ENCODE measurements at places on chromosomes 1 and 21.

- DNase-seq, result no peak
Observed at GRCh38 chr1:35847935-35848565, 35.0 kb upstream of the AGO1 start.

- DNase-seq, result peak; percentile 58
Observed at GRCh38 chr1:39183503-39184353, 20.8 kb upstream of the MACF1 start.

- DNase-seq, result no peak
Observed at GRCh38 chr1:107526524-107527198, 385.8 kb downstream of the NTNG1 start.

DNA sequence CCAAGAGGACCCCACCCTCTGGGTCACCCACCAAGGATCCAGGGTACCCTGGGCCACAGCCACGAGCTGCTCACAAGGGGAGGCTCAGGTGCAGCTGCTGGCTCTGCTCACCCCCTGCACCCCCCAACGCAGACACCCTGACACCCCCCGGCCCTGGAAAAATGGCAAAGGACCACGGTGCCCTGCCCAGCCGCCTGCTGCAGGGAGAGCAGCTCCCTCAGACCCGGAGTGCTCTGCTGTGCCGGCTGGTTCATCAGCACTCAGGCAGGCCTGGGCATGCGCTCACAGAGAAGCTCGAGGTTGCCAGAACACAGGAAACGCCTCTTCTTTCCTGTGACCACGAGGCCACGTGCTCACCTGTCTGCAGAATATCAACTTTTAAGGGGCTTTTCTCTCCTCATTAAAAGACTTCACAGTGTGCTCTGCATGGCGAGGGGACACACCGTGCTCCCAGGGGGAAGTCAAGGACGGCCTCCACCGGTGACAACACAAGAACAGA lies 4.3 kb upstream of the C1QTNF12 start:
- DNase-seq, result no peak

DNA sequence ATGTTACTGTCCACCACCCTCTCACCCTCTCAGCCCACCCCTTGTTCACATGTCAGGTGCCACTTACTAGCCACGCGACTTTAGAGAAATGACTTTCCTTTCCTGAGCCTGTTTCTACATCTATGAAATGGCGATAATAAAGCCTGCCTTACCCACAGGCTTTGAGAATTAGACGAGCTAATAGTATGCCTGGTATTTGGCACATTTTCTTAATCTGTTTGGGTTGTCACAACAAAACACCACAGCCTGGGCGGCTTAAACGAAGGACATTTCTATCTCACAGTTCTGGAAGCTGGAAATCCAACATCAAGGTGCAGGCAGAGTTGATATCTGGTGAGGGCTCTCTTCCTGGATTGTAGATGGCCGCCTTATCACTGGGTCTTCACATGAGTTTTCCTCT lies 273.9 kb upstream of the FMN2 start:
- no peak for DNase-seq

DNA sequence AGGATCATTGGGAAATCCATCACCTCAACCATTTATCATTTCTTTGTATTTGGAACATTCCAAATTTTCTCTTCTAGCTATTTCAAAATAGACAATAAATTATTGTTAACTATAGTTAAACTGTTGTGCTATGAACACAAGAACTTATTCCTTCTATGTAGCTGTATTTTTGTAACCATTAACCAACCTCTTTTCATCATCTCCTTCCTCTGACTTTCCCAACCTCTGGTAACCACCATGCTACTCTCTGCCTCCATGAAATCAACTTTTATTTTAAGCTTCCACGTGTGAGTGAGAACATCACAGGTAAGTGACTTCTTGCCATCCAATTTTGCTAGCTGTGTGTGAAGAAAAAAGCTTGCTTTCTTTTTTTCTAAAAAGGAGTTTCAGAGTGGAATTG lies 418 bp downstream of the IFI44L start:
- no peak for DNase-seq

GRCh38 chr1:182484067-182484466 lies 34.1 kb downstream of the RGSL1 start:
- no peak for DNase-seq

DNA sequence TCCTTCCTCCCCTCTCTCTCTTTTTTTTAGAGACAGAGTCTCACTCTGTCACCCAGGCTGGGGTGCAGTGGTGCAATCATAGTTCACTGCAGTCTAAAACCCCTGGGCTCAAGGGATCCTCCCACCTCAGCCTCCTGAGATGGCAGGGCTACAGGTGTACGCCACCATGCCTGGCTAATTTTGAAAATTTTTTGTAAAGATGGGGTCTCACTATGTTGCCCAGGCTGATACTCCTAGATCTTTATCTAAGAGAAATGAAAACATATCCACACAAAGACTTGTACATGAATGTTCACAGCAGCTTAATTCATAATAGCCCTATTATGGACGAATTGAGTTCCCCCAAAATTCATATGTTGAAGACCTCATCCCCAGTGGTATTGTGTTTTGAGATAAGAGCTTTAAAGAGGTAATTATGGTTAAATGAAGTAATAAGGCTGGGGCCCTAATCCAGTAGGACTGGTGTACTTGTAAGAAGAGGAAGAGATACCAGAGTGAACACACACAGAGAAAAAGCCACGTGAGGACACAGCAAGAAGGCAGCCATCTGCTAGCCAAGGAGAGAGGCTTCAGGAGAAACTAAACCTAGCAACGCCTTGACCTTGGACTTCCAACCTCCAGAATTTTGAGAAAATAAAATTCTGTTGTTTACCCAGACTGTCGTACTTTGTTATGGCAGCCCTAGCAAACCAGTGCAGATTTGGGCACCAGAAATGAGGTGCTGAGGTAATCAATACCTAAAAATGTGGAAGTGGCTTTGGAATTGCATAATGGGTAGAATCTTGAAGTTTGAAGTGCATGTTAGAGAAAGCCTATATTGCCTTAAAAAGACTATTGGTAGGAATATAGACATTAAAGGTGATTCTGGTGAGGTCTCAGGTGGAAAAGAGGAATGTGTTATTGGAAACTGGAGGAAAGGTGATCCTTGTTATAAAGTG lies 13.2 kb downstream of the IFNLR1 start:
- no peak for DNase-seq

DNA sequence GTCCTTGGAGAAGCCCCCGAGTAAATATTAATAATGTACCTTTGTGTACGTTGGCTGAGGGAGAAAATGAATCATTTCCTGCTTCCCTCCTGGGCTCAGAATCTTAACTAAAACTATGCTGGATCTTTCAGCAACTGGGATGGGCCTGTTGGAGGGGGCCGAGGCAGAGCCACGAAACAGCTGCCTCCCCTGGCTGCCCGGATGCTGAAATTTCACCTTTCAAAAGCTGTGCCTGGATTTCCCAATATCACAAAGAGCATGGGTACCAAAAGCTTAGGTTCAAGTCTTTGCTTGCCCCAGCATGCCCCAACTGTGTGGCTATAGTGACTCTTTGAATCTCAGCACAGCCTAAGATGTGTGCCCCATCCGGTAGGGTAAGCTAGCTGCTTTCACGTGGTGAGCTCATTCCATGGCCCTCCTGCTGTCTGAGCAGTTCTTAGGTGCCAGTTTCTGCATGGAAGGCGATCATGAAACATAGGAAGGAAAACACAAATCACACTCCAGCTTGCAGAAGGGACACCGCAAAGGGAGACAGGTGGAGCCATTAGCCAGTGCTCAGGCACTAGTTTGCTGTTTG lies 473.5 kb downstream of the PTPRU start:
- DNase-seq, result no peak

GRCh38 chr1:110643879-110644472 lies 30.8 kb downstream of the KCNA3 start:
- DNase-seq, result no peak

DNA sequence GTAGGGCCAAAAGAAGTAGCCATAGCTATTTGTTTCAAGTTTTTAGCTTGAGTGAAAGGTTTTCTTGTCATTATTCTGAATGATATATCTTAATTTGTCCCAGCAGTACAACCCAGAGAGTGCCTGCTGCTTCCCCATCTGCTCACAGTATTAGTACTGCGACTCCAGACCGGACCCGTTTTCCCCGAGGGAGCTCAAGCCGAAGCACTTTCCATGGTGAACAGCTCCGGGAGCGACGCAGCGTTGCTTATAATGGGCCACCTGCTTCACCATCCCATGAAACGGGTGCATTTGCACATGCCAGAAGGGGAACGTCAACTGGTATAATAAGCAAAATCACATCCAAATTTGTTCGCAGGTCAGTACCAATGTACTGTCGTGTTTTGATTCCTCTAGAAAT lies 37.2 kb upstream of the C1orf115 start:
- DNase-seq, result no peak

GRCh38 chr1:215601276-215601675 lies 34.2 kb downstream of the KCTD3 start:
- no peak for DNase-seq

- DNase-seq, result no peak
Observed at GRCh38 chr1:229153955-229154548, 116.9 kb upstream of the RAB4A start.

DNA sequence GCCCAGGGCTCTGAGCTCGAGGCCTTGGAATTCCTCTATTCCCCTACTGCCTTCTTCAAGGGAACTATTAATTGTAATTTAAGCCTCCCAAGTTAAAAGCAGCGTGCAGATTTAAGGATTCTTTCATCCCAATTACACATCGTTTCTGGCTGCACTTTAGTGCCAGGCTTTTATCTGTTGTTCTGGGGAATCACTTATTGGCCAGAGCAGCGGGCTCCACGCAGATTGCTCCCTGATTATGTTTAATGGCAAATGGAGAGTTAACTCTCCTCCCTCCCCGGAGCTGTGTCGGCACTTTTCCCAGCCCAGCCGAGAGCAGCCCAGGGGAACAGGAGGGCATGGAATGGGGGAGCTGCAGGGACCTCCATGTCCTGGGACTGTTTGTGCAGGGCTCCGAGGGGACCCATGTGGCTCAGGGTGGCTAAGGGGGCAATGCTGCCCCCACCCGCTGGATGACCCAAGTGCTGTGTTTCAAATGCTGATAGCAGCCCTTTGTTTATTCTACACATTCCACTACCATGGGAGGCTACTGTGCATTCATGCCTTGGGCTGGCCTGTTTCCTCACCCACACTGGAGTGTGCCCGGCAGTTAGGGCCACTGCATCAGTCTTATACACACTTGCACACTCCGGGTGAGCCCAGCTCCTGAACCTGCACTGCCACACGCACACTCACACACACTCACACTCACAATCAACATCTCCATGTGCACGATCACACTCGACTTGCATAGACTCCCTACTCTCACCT lies 93.3 kb upstream of the POU3F1 start:
- DNase-seq, result no peak

DNA sequence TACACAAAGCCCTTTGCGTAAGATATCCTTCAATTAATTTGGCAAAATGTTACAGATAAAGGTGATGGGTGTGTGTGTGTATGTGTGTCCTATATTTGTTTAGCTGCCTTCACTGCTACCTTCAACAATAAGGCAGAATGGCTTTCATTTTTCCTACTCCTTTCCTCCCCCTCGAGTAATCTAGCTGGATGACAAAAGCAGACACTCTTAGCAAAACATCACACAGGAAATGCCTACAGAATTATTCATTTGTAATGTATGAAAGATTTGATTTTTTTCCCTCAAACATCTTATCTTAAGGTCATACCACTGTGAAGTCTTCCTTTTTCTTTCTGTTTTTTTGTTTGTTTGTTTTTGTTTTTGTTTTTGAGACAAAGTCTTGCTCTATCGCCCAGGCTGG lies 10.6 kb downstream of the PTPN22 start:
- DNase-seq, result no peak

DNA sequence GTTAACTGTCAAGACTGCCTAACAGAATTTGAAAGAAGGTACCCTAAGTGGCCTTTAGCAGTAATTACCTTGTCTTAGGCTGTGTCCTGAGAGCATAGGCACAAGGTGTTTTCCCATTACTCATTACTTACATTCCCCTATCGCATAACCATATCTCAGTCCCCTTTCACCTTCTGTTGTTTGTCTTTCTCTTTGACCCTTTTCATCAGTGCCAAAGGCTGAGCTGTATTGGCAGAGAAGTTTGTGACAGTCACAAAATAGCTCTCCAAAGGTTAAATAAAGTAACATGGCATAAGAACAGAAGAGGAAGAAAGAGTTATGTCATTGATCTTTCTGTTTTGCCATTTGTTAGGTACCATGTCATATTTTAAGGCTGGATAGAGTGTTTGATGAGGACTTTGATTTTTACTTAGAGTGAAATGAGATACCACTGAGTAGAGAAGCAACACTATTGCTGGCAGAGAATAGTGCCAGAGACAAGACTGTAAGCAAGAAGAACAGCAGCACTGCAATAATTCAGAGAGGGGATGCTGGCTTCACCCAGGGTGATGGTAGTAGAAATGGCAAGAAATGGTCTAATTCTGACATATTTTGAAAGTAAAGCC lies 497.8 kb downstream of the TTLL7 start:
- DNase-seq, result no peak

- no peak for DNase-seq
Observed at GRCh38 chr1:155527677-155528076, 34.9 kb downstream of the ASH1L start.

GRCh38 chr1:174968750-174969244 lies 30.9 kb upstream of the CACYBP start:
- no peak for DNase-seq

GRCh38 chr1:75582725-75583261 lies 28.1 kb downstream of the SLC44A5 start:
- no peak for DNase-seq

- DNase-seq, result no peak
Observed at GRCh38 chr1:98405581-98406074, 255.9 kb upstream of the SNX7 start.

DNA sequence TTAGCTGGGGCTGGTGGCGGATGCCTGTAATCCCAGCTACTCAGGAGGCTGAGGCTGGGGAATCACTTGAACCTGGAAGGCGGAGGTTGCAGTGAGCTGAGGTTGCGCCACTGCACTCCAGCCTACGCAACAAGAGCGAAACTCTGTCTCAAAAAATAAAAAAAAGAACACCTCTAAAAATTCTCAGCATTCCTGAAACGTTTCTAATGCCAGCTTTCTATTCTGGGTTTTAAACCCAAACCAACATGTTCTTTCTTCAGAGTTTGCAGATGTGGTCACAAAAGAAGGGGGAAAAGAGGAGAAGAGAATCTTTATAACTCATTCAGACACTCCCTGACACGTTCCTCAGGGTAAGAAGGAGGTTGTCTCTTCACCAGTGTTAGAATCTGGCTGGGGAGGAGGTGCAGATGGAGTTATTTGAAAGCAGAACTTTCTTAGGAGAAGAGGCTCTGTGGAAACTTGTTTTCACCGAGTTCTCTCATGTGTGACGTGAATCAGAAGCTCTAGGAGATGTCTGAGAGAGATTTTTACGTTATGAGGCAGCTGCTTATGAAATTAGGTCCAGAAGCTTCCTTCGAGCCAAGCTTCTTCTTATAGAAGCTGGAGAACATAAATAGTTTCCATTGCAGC lies 17.8 kb upstream of the CNR2 start:
- DNase-seq, result no peak

- DNase-seq, result no peak
Observed at GRCh38 chr1:182430263-182431068, 19.5 kb upstream of the RGSL1 start.
